Hematopoietic multipotent progenitor cell treated with erythropoietin and hydrocortisone succinate and interleukin-3 and kit ligand, for 15 days (in vitro differentiated cells): ENCODE measurements at places on chromosomes 12 and 14.
A peak's percentile ranks its signal among the peaks of the same experiment; 100 is the strongest.

- no peak for DNase-seq
Observed at GRCh38 chr12:106907411-106907810, 48.3 kb upstream of the TMEM263 start.

- peak; percentile 30 for DNase-seq
Observed at GRCh38 chr14:99481745-99482099, 513 bp downstream of the CCNK start.

- DNase-seq: no peak
Observed at GRCh38 chr12:130087222-130087621, 75.0 kb upstream of the FZD10 start.

- no peak for DNase-seq
Observed at GRCh38 chr14:67851785-67852410, 32.3 kb downstream of the RAD51B start.

DNA sequence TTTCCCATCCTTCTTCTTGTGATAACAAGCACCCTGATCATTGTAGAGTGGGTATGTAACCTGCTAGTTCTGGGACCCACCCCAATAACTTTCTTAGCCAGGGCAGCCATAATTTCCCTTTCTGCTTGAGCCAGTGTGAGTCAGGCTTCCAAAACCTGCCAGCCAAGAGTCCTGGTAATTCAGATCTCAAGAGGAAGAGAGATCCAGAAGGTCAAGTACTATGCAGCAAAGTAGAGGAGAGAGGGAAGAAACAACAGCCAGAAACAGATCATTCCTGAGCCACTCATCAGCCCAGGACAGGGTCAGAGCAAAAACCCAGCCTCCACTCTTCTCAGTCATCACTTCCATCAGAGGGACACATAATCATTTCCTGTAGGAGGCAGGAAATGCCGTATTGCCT, 182.0 kb downstream of the DICER1 start:
- DNase-seq: no peak

- peak; percentile 76 for DNase-seq
Observed at GRCh38 chr14:50667996-50668825, at the start of gene SAV1. SAV1 (minus strand) TSS chr14:50668306; CDS start chr14:50667967, 339 bp downstream.

GRCh38 chr12:77549383-77550128, 281.1 kb upstream of the NAV3 start:
- DNase-seq: no peak

DNA sequence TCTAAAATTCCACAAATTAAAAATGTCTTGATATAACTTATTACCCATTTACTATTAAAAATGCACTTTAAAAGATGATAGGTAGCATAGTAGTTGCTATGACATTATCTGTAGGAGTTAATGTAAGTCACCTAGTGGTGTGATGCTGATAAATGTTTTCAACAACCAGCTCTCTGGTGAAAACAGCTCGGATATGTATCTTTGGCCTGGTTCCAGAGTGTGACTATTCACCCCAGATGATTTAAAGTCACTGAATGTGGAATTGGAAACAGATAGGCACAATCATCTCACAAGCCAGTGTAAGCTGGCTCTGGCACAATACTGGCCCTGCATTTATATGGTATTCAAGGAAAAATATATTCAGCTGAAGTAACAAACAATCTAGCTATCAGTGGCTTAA, 9.2 kb upstream of the CCDC196 start:
- no peak for DNase-seq

DNA sequence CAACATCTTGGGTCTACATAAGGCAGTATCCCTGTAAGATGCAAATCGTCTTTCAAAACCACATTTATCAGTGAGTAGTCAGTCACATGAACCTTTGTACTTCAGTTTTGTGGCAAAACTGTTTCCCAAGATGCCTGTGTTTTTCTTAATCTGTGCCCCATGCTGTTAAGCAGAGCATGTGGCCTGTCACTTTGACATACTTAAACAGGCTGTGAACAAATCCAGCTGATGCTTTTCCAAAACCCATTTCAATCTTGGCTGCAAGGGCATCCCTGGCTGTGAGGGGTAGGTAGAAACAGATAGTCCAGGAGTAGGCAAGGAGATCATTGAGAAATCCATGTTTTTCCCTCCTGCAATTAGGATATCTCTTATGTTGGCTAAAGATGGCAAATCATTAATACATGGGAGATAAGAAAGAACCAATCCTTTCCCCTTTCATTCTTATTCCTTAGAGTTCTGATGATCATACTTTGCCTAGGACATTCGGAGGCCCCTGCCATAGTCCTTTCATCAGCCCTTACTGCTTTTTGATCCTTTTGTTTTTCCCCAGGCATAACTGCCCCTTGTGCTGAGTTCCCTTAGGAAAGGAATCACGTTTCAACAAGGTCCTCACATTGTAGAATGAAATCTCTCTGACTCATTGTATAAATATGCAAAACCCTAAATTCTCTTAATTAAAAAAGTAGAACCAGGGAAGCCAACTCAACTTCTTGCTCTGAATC, 121.1 kb upstream of the EEA1 start:
- no peak for DNase-seq

- DNase-seq: no peak
Observed at GRCh38 chr12:132108211-132108832, 35.8 kb downstream of the DDX51 start.

- DNase-seq: peak; percentile 18
Observed at GRCh38 chr12:90953956-90954421, 987 bp downstream of the CCER1 start.

GRCh38 chr12:13941258-13942249, 39.8 kb downstream of the GRIN2B start:
- no peak for DNase-seq

DNA sequence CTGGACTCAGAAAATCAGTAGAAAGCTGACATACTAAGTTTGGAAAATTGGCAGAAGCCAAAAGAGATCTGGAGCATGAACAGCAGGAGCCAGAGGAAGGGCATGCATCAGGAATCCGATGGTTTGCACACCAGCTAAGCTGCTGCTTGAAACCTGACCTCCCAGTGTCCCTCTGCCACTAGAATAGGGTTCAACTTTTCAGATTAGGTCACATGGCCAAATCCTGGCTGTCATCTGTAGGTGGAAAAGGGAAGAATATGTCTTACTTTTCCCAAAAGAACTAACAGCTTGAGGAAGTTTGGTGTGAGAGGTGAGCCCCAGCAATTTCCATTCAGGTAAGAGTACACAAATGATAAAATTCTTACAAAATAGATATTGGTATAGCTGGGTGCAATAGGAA, 732.6 kb downstream of the RERGL start:
- no peak for DNase-seq

DNA sequence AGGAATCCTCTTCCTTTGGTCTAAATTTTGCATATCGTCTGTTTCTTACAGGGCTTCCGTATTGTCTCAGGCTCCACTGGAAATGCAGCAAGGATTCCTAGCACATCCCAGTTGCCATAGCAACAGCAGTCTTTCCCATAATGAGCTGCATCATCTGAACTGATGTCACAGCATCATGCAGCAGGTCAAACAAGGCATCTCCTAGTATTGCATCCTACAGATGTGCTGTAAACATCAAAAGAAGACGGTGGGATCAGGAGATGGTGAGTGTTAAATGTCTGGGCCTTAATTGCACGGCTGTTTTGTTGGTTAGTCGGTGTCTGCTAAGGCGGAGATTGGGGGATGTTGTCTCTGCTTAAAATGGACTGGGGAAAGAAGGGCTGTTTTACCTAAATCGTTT, at the start of gene AKAP6:
Gene AKAP6, plus strand, starts transcription at position 153 of the 400 bp plus-strand sequence. CDS start 104,196 bp downstream, outside the sequence.
- DNase-seq: no peak

DNA sequence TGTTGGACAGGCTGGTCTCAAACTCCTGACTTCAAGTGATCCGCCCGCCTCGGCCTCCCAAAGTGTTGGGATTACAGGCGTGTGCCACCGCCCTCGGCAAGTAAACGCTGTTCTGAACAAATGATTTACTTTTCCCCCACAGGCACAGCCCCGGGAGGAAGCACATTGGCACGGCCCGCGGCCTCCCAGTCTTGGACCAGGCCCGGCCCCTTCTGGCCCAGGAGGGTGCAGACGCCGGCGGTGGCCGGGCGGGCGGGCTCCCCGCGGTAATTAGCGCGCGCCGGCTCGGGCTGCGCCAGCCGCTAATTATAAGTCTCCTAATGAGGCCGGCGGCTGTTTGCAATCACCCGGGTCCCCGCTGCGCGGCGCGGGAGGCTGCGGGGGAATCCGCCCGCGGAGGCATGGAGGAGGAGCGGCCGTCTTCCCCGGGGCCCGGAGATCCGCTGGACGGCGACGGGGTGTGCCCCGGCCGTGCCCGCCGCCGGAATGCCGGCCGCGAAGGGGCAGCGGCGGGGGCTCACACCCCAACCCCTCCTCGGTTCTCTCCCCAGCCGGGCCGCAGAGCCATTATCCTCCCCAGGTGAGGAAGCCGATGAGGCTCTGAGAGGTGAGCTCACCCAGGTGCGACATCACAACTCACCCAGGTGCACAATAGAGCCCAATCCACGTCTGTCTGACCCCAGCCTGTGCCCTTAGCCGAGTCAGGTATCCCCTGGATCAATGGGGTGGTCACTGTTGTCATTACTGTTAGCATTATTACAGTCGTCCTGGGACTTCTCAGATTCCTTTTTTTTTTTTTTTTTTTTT, 3.3 kb upstream of the POP5 start:
- peak; percentile 46 for DNase-seq

GRCh38 chr12:116346741-116347140, 69.2 kb upstream of the MED13L start:
- DNase-seq: no peak

- DNase-seq: no peak
Observed at GRCh38 chr14:31360919-31361662, 59.3 kb downstream of the HEATR5A start.

GRCh38 chr14:99035268-99035667, 236.7 kb downstream of the BCL11B start:
- DNase-seq: no peak

DNA sequence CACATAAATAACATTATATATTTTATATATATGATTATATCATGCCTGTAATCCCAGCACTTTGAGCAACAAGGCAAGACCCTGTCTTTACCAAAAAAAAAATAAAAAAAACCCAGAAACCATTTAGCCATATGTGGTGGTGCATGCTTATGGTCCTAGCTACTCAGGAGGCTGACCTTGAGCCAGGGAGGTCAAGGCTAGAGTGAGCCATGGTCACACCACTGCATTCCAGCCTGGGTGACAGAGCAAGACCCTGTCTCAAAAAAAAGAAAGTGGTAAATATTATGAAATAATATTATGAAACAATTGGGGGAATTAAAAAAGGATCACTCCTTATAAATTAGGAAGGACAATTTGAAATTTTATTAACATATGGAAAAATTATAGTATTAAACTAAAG, 16.0 kb downstream of the RAD51B start:
- no peak for DNase-seq

DNA sequence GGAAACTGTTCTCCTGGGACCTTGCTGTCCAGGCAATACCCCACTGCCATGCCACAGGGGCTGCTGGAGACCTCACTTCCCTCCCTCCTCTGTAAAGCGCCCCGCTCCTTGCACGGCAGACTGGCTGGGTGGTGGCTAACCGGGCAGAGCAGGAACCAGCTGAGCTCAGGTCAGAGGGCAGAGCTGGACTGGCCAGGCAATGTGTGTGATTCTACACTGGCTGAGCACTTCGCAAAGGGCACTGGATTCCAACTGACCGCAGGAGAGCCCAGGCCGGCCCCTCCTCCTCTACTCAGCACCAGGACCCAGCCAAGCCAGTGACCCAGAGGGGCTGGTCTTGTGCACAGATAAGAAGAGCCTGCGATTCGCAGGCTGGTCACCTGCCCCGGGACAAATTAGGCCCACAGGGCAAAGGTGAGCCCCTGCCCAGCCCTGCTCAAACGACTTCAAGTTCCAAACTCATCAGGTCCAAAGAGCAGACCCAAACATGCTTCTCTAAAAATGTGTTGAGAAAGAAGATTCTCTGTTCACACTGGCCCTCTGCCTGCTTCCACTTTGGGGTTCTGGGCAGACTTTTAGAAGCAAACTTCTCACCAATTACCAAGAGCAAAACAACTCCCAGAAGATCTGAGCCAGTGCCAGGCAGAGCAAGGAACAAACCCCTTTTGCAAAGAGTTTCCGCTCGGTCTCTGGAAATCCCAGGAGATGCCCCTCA, 54.9 kb upstream of the DIO3 start:
- DNase-seq: no peak

- DNase-seq: peak; percentile 36
Observed at GRCh38 chr14:24171422-24172260, at the start of gene REC8. REC8 (plus strand) TSS chr14:24172080; CDS start chr14:24172553, 473 bp downstream.

DNA sequence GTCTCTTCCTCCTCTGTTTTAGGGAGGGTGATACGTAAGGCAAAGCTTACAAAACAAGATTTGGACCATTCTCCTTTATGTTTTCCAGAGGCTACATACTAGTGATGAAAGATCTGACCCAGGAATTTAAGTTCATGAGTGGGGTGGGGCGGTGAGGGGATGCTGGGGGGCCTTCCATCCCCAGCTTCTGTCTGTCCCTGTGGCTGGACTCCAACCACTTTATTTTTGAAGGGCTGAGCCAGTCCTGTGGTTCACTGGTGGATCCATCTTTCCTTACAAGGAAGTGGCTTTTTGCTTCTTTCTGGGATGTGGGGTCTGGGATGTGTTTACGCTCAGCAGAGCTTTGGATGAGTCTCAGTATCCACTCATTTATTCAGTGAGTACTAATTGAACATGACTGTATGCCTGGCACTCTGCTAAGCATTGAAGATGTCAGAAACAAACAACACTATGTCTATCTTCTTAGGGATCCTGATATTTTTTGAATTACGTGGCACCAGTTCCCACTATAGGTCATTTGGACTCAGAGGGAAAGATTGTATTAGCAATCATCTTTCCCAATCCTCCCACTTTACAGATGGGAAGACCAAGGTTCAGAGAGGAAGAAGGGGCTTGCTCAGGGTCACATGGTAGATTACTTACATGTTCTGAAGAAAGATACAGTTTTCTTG, 291.8 kb upstream of the TBX3 start:
- DNase-seq: no peak

DNA sequence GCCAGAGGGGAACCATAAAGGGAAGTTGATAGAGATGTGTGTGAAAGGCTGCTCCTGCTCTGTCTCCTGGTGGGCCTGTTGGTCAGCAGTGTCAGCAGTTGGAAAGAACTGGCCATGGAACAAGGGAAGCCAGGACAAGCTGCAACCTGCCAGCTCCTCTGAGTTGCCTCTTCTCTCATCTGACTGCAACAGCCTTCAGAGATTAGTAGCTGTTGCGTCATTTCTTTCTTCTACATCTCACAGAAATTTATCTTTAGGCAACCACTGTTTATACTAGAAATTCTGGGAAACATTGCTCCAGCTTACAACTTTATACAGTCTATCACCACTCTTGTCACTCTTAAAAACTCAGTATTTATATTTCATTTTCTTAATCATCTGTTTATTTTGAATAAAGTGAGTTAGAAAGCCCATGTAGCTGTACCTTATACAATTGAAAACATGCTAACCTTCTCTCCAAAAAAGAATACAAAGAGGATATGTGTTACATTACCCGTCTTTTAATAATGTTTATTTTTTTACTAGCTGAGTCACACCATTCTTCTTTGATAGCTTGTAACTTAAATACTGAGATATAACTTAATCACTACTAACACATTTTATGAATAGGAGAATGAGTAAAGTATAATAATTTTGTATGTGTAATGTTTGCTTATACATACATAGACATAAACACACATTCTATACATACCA, 224.2 kb downstream of the LRFN5 start:
- DNase-seq: no peak

- no peak for DNase-seq
Observed at GRCh38 chr12:454833-455232, 4.9 kb upstream of the B4GALNT3 start.

GRCh38 chr12:56634242-56634836, 4.2 kb upstream of the BAZ2A start:
- DNase-seq: peak; percentile 33

GRCh38 chr14:90839889-90840266, 23.6 kb upstream of the TTC7B start:
- DNase-seq: no peak
